ENCODE measurements at places on chromosomes 11 and 22.

DNA sequence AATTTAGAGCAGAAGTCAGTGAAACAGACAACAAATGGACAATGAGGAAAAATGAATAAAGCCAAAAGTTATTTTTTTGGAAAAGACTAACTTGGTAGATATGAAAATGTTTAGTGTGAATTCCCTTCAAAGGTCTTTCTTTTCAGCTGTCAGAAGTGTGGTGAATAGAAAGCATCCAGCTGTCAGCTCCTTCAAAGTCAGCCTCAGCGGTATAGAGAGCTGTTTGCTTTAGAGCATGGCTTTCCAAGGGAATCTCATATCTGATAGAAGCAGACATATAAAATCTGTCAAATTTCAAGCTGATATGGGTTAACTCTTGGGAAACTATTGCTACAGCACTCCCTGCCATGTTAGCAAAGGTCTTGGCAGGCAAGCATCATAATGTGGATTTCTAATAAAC is 309.3 kb downstream of the CASP12 start:
- DNase-seq = no peak

GRCh38 chr22:40123387-40123786 is 54.3 kb upstream of the TNRC6B start:
- no peak for DNase-seq

GRCh38 chr11:75301601-75302345 is 49.7 kb downstream of the ARRB1 start:
- no peak for DNase-seq

- no peak for DNase-seq
These were observed 579 bp upstream of the CABP7 start for GRCh38 chr22:29718949-29719898.

DNA sequence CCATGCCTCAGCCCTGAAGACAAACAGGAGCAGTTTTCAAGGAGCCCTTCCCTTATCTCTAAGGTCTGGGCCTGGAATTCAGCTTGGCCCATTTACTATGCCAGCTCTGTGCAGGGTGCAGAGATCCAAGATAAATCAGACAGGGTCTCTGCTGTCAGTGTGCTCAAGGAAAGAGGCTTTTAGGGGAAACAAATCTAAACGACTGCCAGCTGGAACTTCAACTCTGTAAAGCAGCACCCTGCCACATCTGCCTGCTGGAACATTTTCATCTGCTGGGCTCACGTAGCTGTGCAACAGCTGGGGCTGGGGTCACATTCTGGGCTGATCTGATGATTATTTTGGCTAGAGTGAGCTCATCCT is 19.8 kb upstream of the EHF start:
- DNase-seq = no peak

Measured in RCC 7860 (cell line).